ENCODE measurements at places on chromosomes 4 and X. TPM values are rescaled to one million over a fixed set of nuclear protein-coding genes. Genes with fewer than 3 reads are reported as not detected.

Gene H2BW2
- not detected for total RNA-seq

Gene DKK2
- total RNA-seq, result not detected

Gene FGB
- total RNA-seq, result not detected

Gene KCNE5
- total RNA-seq, result 0.07 TPM

Gene SPANXN4
- not detected for total RNA-seq

Gene ZBED1
- 17.8 TPM for total RNA-seq

Gene VCX3A
- not detected for total RNA-seq

Gene STPG2
- total RNA-seq, result 0.36 TPM

Gene NKX3-2
- under 0.01 TPM for total RNA-seq

Gene MAGEB18
- not detected for total RNA-seq

Gene PLK4
- total RNA-seq, result 1.2 TPM

Gene PPP1R2C
- not detected for total RNA-seq

Gene ETDA
- total RNA-seq, result not detected

Gene STAP1
- not detected for total RNA-seq

Gene ENPP6
- not detected for total RNA-seq

Gene SMIM10L2A
- total RNA-seq, result 2.7 TPM

Gene SRPX
- total RNA-seq, result 3.8 TPM

Gene PLP1
- total RNA-seq, result not detected

Gene TDO2
- total RNA-seq, result under 0.01 TPM

Gene IDH3G
- total RNA-seq, result 22.9 TPM

Gene PDE5A
- 6.5 TPM for total RNA-seq

Gene TEC
- total RNA-seq, result 1.6 TPM

Gene LONRF3
- 0.34 TPM for total RNA-seq

Gene BEX5
- total RNA-seq, result 1.7 TPM

Gene TMEM165
- 164 TPM for total RNA-seq

Gene ATP2B3
- not detected for total RNA-seq

Gene RIPPLY1
- not detected for total RNA-seq

Gene NXF2B
- not detected for total RNA-seq

Gene COL4A5
- 58.4 TPM for total RNA-seq

Gene ZNF280C
- total RNA-seq, result 1.0 TPM

Gene SOX3
- total RNA-seq, result not detected

Gene MAML3
- total RNA-seq, result 3.6 TPM

Gene GASK1B
- total RNA-seq, result 10.1 TPM

Gene MAP3K15
- total RNA-seq, result not detected

Gene MAGEA1
- not detected for total RNA-seq

Gene WFS1
- 20.8 TPM for total RNA-seq

Gene LAP3
- total RNA-seq, result 89.5 TPM

Gene TEX13D
- not detected for total RNA-seq

Gene ALB
- total RNA-seq, result 0.28 TPM

Gene TMEM47
- total RNA-seq, result 14.5 TPM

Gene TMEM128
- total RNA-seq, result 22.6 TPM

Gene PDGFC
- 51.3 TPM for total RNA-seq

Gene TRIML2
- under 0.01 TPM for total RNA-seq

Gene TIGD4
- total RNA-seq, result under 0.01 TPM

All from nasal cavity respiratory epithelium epithelial cell of viscerocranial mucosa (primary cell).